WTC11 (cell line): ENCODE measurements at places on chromosomes 12 and 14.

DNA sequence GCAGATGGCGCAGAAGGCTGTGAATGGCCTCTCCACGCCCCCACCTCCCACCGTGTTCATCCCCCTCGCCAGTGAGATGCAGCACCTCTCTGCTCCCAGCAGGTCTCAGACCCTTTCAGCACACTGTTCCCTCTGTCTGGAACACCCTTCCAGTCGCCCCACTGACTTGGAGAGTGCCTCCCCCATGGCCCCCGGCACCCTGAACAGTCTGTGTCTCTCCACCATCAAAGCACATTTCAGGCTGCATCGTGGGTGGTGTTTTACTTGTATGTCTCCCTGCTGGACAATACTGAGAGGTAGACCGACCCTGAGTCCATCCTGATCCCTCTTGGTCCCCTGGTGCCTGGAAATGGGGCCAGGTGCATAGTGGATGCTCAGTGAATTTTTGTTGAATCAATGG is 34.9 kb downstream of the CACNA2D4 start:
- no peak for DNase-seq

- no peak for DNase-seq
These were observed 149.1 kb upstream of the ATP2B1 start for GRCh38 chr12:89857652-89858274.

- no peak for DNase-seq
These were observed 54.9 kb upstream of the NCOR2 start for GRCh38 chr12:124622331-124622730.

DNA sequence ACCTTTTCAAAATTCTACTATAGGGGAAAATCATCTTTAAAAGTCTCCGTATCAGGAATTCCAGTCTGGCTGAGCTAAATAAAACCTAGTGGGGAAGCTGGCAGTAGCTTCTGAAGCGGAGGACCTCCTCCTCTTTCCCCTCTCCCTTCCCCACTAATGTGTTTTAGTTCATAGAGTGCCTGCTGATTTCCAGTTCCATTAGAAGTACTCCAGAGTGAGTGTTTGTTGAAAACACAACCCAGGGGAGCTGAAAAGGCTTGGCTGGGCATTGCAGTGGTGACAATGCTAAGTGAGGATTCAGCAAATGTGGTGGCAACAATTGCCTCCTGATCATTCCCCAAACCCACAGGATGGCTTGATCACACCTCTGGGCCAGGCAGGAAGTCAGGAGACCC is 144.2 kb upstream of the FRMD6 start:
- DNase-seq = no peak

DNA sequence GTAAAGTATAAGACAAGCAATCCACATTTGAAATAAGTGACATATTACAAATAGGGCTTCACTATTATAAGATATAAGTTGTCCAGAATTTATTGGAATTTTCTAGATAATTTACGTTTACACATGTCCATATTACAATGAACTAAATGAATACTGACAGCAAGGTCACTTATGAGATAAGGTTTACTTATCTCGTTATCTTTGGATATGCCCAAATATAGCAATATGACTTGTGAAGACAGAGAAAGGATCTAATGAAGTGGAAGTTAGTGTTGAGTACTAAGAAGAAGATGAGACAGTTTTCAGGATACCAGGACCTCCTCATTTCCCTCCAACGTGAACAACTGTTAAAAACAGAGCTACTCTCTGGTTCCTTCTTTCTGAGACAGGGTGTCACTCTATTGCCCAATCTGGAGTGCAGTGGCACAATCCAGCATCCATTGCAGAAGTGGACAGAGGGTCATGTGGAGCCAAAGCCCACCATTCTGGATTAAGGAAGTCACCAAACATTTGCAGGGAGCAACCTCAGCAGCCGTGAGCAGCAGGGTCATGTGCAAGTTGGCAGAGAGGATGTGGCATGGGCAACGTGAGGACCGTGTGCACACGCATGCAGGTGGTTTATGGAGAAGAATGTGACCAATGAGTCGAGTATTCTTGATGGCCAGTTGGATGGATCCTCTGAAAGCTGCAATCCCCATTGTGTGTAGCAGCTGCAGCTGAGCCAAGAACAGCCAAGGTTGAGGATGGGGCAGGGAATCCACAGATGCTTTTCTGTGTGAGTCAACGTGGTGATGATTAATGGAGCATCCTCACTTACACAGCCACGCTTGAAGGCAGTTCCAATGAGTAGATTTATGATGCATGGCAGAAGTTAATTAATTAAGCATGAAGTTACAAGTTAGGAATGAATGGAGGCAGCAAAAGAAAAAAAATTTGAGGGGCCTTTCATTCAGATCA is 111.0 kb downstream of the BICD1 start:
- no peak for DNase-seq

DNA sequence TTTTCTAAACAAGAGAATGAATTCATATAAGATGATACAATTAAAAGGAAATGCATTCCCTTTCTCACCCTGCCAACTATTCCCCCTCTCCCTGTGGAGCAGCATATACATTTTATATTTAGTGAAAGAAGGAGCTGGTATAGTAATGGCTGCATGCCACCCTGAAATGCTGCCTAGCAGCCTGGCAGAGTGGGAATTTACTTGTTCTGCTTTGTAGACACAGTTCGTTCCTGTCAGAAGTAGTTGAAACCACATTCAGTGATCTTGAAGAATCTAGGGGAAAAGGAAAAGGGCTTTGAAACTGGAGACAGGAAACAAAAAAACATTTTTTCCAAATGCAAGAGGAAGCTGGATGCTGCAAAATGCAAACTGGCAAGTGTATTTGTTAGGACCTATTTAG is 176.0 kb upstream of the PLEKHA5 start:
- DNase-seq = no peak

DNA sequence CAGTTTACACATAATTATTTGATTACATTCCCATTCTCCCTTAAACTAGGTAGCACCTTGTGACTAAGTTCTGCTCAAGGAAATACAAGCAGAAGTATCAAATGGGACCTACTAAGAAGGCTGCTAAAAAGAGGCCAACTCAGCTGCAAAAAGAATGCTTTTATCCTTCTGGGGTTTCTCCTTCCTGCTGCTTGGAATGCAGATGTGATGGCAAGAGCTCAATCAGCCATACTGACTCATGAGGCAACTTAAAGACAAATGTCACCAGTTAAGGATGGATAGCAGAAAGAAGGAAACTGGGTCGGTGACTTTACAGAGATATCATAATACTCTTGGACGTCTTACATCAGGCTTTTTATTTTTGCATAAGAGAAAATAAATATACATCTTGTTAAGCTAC is 38.0 kb upstream of the RAP1B start:
- no peak for DNase-seq

DNA sequence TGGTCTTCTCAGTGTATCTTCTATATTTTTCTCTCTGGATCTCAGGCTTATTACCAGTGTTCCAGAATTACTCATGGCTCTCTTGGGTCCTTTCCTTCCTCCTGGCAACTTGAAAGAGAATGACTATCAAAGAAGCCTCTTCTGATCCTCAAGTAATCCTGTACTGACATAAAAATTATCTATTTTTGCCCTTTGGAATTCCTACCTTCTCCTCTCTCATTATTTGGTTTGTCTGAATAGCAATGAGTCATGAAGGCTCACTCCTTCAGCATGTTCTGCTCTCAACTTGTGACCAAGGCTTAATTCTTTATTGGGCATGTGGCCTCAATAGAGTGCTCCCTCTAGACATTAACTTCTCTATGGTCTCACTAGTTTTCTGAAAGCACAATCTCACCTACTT is 553.6 kb upstream of the ATP2B1 start:
- DNase-seq = no peak

DNA sequence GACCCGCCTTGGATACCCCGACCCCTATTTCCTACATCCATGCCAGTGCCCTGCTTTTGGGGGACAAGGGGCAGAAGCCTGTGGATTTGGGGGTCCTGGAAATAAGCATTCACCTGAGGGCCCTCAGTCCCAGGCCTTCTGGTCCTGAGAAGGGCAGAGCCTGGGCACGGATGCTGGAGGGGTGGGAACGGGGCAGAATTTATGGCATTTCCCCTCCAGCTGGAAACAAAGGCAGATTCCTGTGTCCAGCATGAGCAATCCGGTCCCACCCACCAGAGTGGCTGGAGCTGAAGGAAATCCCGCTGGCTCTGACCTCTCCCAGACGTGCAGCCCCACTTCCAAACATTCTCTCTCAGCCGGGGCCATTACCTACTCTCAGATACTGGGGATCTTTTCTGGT is 9.3 kb downstream of the ANKRD33 start:
- DNase-seq = no peak

GRCh38 chr14:33454022-33454595 is 496.8 kb downstream of the EGLN3 start:
- DNase-seq = no peak
